ENCODE measurements at places on chromosomes 2 and 18. TPM values are rescaled to one million over a fixed set of nuclear protein-coding genes. Genes with fewer than 3 reads are reported as not detected.

The AGPS gene
- total RNA-seq: 38.0 TPM

The CYRIA gene
- total RNA-seq: 2.8 TPM

The NCKAP1 gene
- total RNA-seq: 165 TPM

The LRP1B gene
- 3.6 TPM for total RNA-seq

The NIFK gene
- 41.0 TPM for total RNA-seq

The SCG2 gene
- total RNA-seq: 132 TPM

The NYAP2 gene
- total RNA-seq: not detected

The CYS1 gene
- 5.5 TPM for total RNA-seq

The PLCD4 gene
- 16.7 TPM for total RNA-seq

The RAX gene
- not detected for total RNA-seq

The ASXL3 gene
- 10.1 TPM for total RNA-seq

The ALPG gene
- not detected for total RNA-seq

The GREB1 gene
- total RNA-seq: 0.55 TPM

The NT5C1B gene
- total RNA-seq: not detected

The MFSD6 gene
- total RNA-seq: 7.1 TPM

The CDKL4 gene
- total RNA-seq: 0.83 TPM

The LYG2 gene
- total RNA-seq: not detected

The TSPYL6 gene
- not detected for total RNA-seq

The CTLA4 gene
- not detected for total RNA-seq

The SERPINB5 gene
- total RNA-seq: not detected

The ANKRD53 gene
- 2.7 TPM for total RNA-seq

The NAPG gene
- total RNA-seq: 28.3 TPM

The ANKRD30BL gene
- not detected for total RNA-seq

The COBLL1 gene
- total RNA-seq: 8.9 TPM

The LHCGR gene
- total RNA-seq: not detected

The FEZ2 gene
- total RNA-seq: 52.9 TPM

The PIEZO2 gene
- total RNA-seq: 139 TPM

The SOS1 gene
- total RNA-seq: 36.8 TPM

The UGGT1 gene
- total RNA-seq: 43.7 TPM

The SLC23A3 gene
- 5.2 TPM for total RNA-seq

The AQP12B gene
- not detected for total RNA-seq

The ZCCHC2 gene
- total RNA-seq: 11.2 TPM

The RAB12 gene
- 48.5 TPM for total RNA-seq

The IGFBP5 gene
- total RNA-seq: 1,145 TPM

The C1GALT1C1L gene
- not detected for total RNA-seq

The FZD7 gene
- total RNA-seq: 37.8 TPM

The MOGAT1 gene
- not detected for total RNA-seq

The MGAT4A gene
- total RNA-seq: 0.38 TPM

The PAX8 gene
- not detected for total RNA-seq

The FN1 gene
- 18,487 TPM for total RNA-seq

The SCYGR8 gene
- total RNA-seq: not detected

The SP5 gene
- total RNA-seq: not detected

The SLC11A1 gene
- total RNA-seq: 0.21 TPM

The CFC1 gene
- not detected for total RNA-seq

The ACKR3 gene
- total RNA-seq: 40.5 TPM

Measured in osteocyte (in vitro differentiated cells).